Sigmoid colon (tissue), 7 donors: ENCODE measurements at places on chromosomes 2 and 18. TPM values are rescaled to one million over a fixed set of nuclear protein-coding genes. Genes with fewer than 3 reads are reported as not detected.

DNA sequence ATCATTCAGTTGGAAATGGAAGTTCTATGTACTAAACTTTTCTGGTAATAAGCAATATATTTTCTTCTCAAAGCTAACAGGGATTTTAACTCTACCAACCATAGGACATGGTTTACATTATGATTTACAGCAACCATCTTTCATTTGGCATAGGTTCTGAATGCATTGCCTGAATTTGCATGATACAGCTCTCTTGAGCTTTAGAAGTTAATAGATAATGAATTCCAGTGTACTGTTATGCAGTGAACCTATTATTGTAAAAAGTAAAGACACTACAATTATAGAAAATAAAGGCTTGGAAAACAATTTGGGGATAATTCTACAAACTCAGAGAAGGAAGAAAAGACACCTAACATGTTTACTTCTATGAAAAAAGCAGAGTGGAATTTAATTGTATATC, 182.0 kb downstream of the GRB14 start:
- DNase-seq = no peak

GRCh38 chr2:133768658-133769435, 200.6 kb upstream of the NCKAP5 start:
- DNase-seq = no peak

- DNase-seq = no peak
Observed at GRCh38 chr18:31554776-31555175, 36.9 kb upstream of the TTR start.

- no peak for DNase-seq
Observed at GRCh38 chr2:19048593-19049266, 309.7 kb downstream of the OSR1 start.

The SLC5A6 gene
- total RNA-seq = 11.1 TPM

The HSPE1 gene
- total RNA-seq = 122 TPM

The GPR39 gene
- 0.66 TPM for total RNA-seq

The APOB gene
- total RNA-seq = 0.16 TPM

The UGT1A8 gene
- total RNA-seq = not detected

The PSD4 gene
- total RNA-seq = 2.5 TPM

The VWA3B gene
- not detected for total RNA-seq

The RBM43 gene
- 16.9 TPM for total RNA-seq

The MSH6 gene
- 41.3 TPM for total RNA-seq
